ENCODE measurements at places on chromosomes 2 and 18.

DNA sequence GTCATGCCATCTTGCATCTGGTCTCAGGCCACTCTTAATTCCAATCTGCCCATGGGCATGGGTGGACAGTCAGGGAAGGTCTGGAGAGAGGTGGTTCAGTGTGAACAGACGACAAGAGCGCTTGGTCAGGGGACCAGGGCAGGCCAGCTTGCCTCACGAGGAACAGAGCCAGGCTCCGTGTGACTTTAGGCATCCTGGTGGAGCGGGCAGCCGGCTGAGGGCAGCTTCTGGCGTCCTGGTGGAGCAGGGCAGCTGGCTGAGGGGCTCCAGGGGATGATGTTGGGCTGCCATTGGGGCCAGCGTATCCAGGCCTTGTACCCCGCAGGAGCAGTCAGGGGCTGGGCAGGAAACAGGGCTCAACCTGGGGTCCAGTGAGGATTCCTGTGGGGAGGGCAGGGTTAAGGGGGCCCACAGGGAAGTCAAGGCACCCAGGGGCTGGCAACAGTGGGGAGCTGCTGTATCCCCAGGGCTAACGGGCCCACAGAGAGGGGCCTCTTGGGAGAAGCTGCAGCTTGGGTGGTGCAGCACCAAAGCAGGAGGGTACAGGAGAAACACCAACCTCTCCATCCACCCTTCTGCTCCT lies 197.9 kb upstream of the TWIST2 start:
- DNase-seq, result no peak

DNA sequence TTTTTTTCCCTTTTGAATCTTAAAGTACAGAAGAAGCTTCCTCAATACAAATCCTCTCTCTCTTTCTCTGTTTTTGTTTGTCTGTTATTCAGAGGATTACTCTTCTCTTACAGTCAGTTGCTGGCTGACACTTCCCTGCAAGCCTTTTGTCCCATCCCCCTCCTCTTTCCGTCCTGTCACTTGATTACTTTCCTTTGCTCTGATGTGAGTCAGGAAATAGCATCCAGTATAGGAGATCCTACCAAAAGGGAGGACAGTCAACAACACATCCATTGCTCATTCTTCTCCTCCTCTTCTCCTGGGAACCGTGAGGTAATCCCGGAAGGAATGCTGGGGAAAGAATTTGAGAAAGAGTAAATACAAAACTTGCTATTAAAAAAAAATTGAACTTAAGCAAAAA lies 79.3 kb upstream of the SCN7A start:
- no peak for DNase-seq

GRCh38 chr2:28588292-28588670 lies 92.4 kb downstream of the PLB1 start:
- no peak for DNase-seq

DNA sequence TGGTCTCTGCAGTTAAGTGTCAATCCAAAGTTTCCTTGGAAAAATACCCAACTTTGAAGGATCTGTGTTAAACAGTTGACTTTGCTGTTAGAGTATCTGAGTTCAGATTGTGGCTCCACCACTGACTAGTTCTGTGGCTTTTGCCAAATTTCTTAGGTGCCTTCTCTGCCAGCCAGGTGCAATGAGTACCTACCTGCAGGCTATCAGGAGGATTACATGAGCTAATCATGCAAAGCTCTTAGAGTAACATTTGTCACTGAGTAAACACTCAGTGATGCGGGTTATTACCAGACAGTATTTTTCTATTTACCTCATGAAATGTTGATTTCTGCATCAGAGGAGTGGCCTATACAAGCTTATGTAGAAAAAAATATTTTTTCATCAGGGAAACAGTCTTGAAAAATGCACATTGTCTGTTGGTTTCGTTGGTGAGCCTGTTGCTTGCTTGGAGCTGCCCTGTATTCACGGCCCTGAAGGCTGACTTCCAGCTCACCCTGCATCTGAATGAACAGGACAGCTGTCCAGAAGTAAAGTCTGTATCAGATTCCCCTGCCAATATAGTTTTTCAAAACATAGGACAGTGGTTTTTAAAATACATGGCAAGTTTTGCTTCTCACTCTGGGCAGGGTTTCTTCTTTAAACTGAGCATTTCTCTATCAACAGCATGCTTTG lies 235.1 kb downstream of the CDCA7 start:
- no peak for DNase-seq

- no peak for DNase-seq
Observed at GRCh38 chr2:18238209-18238608, 322.2 kb downstream of the RDH14 start.

DNA sequence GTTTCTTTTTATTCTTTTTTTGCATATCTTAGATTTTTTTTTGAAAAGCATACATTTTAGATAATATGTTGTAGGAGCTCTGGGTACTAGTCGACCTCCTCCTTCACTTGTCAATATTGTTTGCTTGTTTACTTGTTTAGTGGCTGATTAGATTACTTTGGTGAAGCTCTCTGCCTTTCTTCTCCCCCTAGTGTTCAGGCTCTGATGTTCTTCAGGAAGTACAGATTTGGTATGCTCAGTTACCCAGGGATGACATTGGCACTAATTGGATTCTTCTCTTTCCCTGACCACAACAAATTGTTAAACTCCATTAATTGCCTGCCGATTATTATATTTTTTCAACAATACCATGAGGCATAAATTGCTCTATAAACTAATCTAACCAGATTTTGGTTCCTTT lies 491.2 kb downstream of the SUCLG1 start:
- no peak for DNase-seq
